ENCODE measurements at places on chromosomes 12 and 14. TPM values are rescaled to one million over a fixed set of nuclear protein-coding genes. Genes with fewer than 3 reads are reported as not detected.

GRCh38 chr12:59084511-59085375 is 164.4 kb upstream of the LRIG3 start:
- DNase-seq = no peak
- no peaks in the 10 kb centered on the region for H3K36me3 ChIP-seq
- no peak overlapping the region for H3K27ac ChIP-seq
- H3K27me3 ChIP-seq = no peaks in the 10 kb centered on the region
- H3K4me1 ChIP-seq = peaks cover 34% of the 10 kb centered on the region
- no peak overlapping the region for H3K4me3 ChIP-seq

- H3K36me3 ChIP-seq = no peaks in the 10 kb centered on the region
- no peak overlapping the region for H3K4me3 ChIP-seq
- no peaks in the 10 kb centered on the region for H3K27me3 ChIP-seq
- H3K27ac ChIP-seq = no peak overlapping the region
- H3K4me1 ChIP-seq = no peaks in the 10 kb centered on the region
- DNase-seq = no peak
Measured at GRCh38 chr14:85106506-85106905, 423.4 kb upstream of the FLRT2 start.

GRCh38 chr12:8606890-8607289 is 5.8 kb downstream of the AICDA start:
- no peak overlapping the region for H3K27ac ChIP-seq
- H3K4me3 ChIP-seq = no peak overlapping the region
- no peak for DNase-seq

- H3K36me3 ChIP-seq = no peaks in the 10 kb centered on the region
- no peak overlapping the region for H3K27ac ChIP-seq
- H3K27me3 ChIP-seq = no peaks in the 10 kb centered on the region
- peaks cover 7% of the 10 kb centered on the region for H3K4me1 ChIP-seq
- no peak overlapping the region for H3K4me3 ChIP-seq
Measured at GRCh38 chr14:64363265-64363846, 24.8 kb upstream of the MTHFD1 start.

DNA sequence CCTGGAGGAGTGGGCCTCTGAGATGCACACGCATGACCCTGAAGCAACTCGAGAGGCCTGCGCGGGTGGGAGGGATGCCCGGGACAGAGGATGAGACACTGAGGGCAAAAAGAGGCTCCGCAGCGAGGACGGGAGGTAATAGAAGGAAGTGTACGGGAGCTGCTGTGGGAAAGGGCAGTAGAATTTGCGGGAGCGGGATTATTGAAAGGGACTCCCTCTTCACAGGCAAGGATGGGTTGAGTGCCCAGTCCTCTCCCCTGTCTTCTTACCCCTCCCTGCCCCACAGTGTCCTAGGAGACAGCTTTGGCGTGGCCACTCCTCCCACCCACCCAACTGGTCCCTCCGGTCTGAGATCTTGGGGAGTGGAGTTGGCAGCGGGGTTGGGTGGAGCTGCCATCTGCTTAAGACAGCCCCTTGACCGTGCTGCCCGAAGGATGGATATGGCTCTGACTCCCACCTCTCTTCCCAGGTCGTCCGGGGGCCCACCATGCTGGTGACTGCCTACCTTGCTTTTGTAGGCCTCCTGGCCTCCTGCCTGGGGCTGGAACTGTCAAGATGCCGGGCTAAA is 15.7 kb upstream of the ESPL1 start:
- H3K27ac ChIP-seq = peak overlapping the region; percentile 56
- peak overlapping the region; percentile 89 for H3K4me3 ChIP-seq
- H3K36me3 ChIP-seq = peaks cover 30% of the 10 kb centered on the region
- H3K27me3 ChIP-seq = no peaks in the 10 kb centered on the region
- peaks cover 18% of the 10 kb centered on the region for H3K4me1 ChIP-seq
- no peak for DNase-seq

GRCh38 chr14:101186544-101186943 is 283.0 kb upstream of the RTL1 start:
- no peaks in the 10 kb centered on the region for H3K36me3 ChIP-seq
- no peak for DNase-seq
- H3K27ac ChIP-seq = no peak overlapping the region
- no peak overlapping the region for H3K4me3 ChIP-seq
- H3K4me1 ChIP-seq = no peaks in the 10 kb centered on the region

DNA sequence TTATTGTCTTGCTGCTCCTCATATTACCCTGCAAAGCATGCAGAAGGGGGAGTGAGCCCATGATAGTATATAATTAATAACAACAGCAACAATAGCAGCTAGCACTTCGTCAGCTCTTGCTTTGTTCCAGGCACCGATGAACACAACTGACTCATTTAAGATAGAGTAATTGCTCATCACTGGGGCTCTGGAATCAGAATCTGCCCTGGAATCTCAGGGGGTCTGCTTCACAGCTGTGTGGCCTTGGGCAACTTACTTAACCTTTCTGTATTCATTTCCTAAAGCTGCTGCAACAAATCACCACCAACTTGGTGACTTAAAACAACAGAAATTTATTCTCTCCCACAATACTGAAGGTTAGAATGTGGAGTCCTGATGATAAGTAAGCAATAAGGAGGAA is 55.0 kb upstream of the PSMC1 start:
- no peak for DNase-seq
- H3K27ac ChIP-seq = no peak overlapping the region
- no peaks in the 10 kb centered on the region for H3K4me1 ChIP-seq
- no peaks in the 10 kb centered on the region for H3K36me3 ChIP-seq
- H3K27me3 ChIP-seq = no peaks in the 10 kb centered on the region

DNA sequence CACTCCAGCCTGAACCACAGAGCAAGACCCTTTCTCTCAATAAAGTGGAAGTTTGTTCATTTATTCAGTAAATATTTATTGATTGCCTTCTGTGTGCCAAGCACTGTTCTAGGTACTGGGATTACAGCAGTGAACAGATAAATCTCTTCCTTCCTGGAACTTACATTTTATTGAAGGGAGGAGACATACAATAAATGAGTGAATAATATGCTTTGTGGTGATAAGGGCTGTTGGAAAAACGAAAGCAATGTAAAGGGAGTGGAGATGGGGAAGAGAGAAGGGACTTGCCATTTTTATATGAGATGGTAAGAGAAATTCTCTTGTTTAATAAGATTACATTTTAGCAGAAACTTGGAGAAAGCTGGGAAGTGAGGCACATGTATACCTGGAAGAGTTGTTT is 1.6 kb downstream of the GSKIP start:
- H3K36me3 ChIP-seq = peaks cover 7% of the 10 kb centered on the region
- DNase-seq = no peak
- no peak overlapping the region for H3K27ac ChIP-seq
- no peaks in the 10 kb centered on the region for H3K27me3 ChIP-seq
- peaks cover 16% of the 10 kb centered on the region for H3K4me1 ChIP-seq
- H3K4me3 ChIP-seq = no peak overlapping the region

RITA1 gene
- 33.1 TPM for total RNA-seq

SMCO2 gene
- total RNA-seq = not detected

DTX1 gene
- not detected for total RNA-seq

PAPLN gene
- total RNA-seq = 2.4 TPM

KLHL28 gene
- total RNA-seq = 5.0 TPM

GLIPR1L1 gene
- not detected for total RNA-seq

All from SJSA1 (cell line).